ENCODE measurements at places on chromosomes 12 and 14. TPM values are rescaled to one million over a fixed set of nuclear protein-coding genes. Genes with fewer than 3 reads are reported as not detected.

The MMAB gene
- 30.3 TPM for polyA plus RNA-seq

The NUBPL gene
- polyA plus RNA-seq, result 12.1 TPM

DNA sequence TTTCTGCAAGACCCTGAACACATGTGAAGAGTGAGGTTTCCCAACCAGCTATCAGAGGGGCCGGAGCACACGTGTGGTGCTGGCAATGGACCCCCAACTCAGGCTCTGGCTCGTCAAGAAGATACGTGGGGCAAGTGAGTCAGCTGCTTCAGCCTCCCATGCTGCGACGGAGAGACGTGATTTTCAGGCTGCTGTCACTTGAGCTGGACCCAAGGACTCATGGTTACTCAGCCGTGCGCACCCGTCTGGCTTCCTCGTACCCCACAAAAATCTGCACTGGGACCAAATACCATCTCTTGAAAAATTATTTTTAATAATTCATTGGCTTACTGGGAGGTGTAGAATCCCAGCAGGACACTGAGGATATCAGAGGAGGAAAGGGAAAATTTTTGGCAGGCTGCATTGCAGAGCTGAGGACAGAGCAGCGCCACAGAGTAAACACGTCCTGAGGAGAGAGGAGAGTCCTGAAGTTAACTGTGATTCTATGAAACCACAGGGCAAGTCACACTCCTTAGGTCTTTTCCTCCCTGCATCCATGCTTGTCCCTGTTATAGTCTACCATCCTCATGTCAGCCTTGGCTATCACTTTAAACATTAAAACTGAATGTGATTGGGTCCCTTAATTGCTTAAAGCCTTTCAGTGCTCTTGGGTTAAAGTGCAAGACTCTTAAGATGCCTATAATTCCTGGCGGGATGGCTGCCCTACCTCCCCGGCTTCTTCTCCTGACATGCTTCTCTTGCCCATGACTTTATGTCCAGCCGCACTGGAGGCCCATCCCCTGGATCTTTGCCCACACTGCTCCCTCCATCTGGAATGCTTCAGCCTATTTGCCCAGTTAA, 95.3 kb upstream of the SLC35F4 start:
- DNase-seq, result no peak

DNA sequence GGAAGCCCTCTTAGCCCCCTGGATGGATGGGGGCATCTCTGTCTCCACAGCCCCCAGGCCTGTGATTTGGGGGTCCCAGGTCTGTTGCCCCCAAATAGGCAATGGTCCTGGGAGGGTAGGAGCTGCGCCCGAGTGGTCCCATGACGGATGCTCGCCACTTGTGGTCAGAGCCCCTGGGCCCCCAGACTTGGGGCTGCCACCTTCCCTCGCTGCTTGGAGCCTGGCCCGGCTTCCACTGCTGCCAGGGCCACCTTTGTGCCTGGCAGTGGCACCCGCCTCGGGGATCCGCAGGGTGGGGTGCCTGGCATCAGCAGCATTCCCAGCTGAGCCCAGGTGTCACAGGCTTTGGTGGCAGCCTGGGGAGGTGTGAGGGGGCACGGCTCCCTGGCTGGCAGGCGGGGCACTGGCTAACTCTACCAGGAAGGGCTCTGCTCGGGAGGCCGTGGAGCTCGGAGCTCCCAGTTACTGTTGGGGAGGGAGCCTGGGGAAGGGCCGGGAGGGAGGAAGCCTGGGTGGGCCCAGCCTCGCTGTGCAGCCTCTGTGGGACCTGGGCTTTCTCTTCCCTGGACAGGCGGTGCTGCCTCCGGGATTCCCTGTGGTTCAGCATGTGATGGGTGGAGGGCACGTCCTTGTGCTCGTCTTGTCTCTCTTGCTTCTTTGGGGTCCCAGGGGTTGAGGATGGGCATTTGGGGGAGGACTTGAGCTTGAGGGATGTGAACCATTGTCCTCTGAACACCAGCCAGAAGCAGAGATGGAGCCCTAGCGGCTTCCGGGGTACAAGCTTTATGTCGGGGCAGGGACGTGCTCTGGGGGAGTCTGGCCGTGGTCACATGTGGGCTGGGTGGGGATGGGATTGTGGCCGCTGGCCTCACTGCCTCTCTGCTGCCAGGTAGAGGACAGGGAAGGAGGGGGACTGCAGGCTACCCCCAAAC, 5.4 kb downstream of the KIF26A start:
- no peak for DNase-seq

DNA sequence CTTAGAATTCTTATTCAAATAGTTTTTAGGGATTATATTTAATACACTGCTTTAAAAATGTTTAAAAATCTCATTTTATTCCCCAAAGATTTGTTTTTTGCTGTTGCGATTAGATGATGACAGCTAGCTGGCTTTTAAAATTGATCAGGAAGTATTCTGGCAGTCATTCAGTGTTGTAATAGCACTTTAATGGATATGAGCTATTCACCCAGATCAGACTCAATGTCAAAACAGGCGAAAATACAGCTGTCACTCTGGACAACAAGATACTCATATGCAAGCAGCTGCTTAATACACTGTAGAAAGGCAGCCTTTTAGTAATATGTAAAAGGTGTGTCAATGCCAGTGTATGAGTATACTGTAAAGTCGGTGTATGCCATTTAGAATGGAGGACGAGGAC, 91.7 kb downstream of the NPAS3 start:
- no peak for DNase-seq

DNA sequence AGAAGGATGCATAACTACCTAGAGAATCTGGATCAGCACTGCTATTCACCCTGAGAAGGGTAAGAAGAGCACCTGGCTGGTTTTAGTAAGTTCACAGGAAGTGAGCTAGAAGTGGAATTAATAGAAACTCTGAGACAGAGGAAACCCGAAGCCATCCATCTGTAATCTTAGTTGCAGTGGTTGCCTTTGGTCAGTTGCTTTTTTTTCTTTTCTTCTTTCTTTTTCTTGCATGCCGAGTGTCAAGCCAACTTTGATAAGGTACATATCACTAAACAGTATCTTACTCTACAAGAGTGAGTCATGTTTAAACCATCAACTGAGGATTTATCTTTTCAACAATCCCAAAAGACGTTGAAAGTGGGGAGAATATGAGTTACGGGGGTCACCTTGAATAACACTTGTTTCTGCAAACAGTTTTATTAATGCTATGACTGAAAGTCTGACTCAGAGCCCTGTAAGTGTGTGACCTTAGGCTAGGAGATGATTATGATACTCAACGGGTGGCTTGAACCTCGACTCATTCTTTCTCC, 26.7 kb downstream of the C12orf75 start:
- peak; percentile 57 for DNase-seq

DNA sequence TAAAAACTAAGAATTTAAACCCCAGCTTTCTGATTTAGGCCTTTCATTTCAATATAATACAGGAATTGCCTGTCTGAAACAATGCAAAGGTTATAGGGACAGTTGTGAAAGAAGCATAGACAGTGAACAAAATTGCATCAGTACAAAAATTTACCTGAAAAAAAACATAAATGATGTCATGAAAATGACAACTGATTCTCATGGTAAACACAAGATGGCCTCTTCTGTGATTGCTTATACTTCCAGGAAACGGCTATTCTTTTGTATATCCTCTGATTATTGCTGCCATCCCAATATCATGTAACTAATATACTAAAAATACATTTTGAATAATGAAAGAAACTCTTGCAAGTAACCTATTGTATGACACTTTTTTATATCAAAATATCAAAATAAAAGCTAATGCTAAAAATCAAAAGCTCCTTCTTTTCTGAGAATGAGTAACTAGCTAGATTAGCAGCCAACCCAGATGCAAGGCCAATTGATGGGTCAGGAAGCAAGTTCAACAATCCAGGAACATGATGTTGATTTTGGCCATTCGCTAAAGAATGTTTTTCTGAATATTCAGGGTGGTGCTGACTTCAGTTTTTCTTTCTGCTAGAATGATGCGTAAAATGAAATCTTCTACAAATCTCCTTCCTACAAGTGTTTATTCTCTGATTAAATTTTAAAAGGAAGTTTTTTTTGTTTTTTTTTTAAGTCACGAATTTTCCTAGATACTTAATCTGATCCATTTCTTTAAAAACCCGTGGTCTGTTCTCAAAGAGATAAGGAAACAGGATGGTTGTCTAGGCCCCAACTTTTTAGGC, 83.6 kb downstream of the ALX1 start:
- DNase-seq, result no peak

GRCh38 chr14:87257421-87257820, 735.6 kb downstream of the GALC start:
- no peak for DNase-seq

- DNase-seq, result no peak
These were observed 194.6 kb upstream of the PRMT8 start for GRCh38 chr12:3296409-3296701.

GRCh38 chr12:94258593-94258992, 110.2 kb downstream of the PLXNC1 start:
- no peak for DNase-seq

GRCh38 chr14:97178781-97179180, 381.6 kb downstream of the VRK1 start:
- no peak for DNase-seq

- DNase-seq, result no peak
These were observed 4.1 kb downstream of the TSPAN11 start for GRCh38 chr12:30930641-30931040.
